ENCODE measurements at places on chromosomes 2 and 18.

- no peak for DNase-seq
Observed at GRCh38 chr2:30178618-30179434, 32.0 kb downstream of the YPEL5 start.

DNA sequence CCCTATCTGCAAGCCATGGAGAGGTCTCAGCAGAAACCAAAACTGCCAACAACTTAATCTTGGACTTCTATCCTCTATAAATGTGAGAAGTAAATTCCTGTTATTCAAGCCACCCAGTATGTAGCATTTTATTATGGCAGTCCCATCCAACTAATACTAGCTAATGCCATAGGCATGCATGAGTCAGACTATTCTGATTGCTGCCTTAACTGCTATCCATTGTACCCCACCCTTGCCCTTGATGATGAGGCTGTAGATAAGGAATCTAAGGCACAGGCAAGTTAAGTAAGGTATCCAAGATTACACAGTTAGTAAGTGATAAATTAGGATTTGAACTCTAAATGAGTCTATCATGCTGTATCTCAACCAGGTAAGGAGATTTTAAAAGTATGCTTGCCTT lies 223.0 kb downstream of the UBE2E3 start:
- no peak for DNase-seq

DNA sequence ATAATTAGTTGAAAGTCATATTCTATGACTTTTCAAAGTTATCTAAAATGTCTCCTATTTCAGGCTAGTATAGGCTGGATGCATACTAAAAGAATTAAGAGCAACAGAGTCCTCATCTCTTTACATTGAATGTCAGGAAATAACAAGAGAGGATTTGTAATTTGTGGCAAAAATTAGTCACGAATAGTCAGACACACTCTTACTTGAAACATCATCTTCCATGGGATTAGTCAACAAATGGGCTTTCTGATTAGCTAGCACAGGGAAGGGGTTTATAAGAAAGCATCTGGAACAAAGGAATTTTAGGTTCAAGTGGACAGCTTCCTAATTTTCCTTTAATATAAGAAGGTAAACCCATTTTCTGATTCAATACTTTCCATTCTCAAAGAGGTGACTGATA lies 330.3 kb upstream of the MEX3C start:
- no peak for DNase-seq

GRCh38 chr2:48601349-48601748 lies 16.3 kb upstream of the GTF2A1L start:
- DNase-seq: no peak

DNA sequence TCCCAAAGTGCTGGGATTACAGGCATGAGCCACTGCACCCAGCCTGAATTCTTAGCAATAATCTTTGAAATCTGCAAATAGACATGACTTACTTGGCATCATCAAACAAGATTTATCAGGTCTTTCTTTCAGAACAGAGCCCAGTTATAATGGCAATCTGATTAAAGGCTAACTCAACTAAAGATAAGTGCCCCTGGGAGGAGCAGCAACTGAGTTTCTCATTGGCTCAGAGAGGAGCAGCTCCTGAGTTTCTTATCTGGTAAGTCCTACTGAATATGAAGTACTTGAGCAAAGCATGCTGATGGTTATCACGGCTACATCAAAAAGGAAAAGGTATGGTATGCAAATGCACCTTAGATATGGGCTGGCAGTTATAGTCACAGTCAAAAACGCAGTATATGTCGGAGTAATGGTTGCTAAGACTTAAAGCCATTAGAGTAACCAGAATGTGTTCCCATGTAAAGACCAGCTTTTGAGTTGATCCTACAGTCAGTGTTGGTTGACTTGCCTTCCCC lies 15.0 kb upstream of the AP1S3 start:
- no peak for DNase-seq

GRCh38 chr2:134869946-134870736 lies 31.7 kb downstream of the ACMSD start:
- no peak for DNase-seq

- no peak for DNase-seq
Observed at GRCh38 chr2:62489162-62489561, 16.8 kb downstream of the TMEM17 start.

DNA sequence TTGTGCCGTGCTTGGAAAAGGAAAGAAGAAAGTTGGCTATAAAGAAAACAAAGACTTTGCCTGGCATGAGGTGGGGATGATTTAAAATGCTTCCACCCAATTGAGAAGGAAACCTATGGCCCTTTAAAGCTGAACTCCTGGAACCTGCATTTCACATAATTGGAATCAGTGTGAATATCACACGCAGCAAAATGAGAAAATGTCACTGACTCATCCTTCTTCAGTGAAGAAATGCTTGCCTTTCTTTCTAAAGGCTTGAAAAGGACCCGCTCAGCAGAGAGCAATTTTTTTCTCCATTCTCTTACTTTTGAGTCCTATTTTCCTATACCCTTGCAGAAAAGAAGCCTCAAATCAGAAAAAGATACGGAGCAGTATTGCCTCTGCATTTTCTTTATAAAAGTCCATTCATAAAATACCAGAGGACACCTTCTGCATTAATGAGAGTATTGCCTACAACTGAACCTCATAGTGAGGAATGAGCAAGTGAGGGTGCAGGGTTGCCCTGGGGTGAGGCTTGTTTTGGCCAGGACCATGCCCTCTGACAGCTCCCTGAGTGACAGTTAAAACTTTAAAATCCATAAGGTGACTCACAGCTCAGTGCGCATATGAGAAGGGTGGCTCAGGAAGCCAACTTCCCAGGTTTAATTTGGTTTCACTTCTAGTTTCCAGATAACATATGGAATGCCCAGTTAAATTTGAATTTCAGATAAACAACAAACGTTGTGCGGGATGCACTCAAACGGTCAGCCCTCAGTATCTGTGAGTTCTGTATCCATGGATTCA lies 191.9 kb upstream of the GYPC start:
- no peak for DNase-seq

- DNase-seq: no peak
Observed at GRCh38 chr2:160351956-160352355, 141.7 kb downstream of the RBMS1 start.

DNA sequence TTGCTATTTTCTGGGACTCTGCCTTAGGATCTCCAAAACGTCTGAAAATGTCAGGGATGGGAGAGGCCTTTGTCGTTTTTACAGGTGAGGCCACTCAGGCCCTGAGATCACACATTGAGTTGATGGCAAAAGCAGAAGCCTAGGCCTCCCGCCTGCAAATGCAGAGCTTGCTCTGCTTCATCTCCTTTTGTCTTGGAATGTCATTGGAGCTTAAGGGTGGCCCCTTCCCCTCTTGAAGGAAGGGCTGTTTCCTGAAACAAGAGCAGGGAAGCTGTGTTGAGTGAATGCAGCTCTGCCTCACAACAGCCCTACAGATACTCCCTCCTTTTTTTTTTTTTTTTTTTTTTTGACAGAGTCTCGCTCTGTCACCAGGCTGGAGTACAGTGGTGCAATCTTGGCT lies 123.5 kb downstream of the GLI2 start:
- DNase-seq: no peak

DNA sequence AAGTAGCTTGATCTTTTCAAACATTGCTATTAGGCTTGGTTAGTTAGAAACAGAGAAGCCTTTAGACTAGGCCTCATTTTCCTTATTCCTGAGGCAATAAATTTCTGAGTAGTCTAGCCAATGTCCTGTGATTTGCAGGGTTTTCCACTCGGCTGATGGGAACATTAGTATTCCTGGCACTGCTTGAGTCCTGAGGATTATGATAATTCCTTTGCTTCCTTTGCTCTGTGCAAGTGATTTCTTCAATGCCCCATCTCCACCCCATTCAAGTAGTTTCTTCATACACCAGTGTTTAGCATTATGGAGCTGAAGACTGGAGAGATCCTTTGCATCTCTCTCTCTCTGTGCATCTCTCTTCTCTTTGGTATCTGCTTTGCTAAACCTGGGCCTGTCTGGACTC lies 14.3 kb upstream of the SLC4A10 start:
- DNase-seq: no peak

DNA sequence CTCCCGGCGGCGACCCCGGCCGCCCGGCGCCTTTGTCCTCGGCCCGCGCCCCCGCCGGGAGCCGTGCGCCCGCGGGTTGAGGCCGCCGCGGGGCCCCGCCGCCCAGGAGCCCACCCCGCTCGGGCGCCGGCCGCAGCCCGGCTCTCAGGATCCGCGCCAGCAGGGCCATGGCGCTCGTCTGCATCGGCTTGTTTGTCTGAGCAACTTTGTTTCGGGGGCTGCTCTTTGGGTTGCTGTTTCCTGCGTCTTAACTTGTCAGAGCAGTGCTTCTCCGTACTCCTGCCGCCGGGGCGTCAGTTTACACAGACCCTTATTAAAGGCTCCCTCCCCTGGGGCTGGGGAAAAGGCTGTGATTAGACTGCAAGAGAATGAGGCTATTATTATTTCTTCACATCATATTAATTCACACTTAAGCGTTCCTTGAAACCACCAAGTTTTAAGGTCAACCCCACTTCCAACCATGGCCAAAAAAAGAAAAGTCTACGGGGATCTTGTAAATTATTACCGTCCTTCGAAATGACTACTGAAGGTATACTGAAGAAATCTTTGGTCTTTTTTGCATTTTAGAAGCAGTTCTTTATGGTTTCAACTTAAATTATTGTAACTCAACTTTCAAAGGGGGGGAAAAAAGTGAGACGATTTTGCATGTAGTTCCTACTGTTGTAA lies at the start of gene CYP27C1:
TSS of gene CYP27C1 (minus strand) at position 198 of the 666 bp plus-strand sequence. CDS start at position 169, 29 bp downstream.
- DNase-seq: no peak

DNA sequence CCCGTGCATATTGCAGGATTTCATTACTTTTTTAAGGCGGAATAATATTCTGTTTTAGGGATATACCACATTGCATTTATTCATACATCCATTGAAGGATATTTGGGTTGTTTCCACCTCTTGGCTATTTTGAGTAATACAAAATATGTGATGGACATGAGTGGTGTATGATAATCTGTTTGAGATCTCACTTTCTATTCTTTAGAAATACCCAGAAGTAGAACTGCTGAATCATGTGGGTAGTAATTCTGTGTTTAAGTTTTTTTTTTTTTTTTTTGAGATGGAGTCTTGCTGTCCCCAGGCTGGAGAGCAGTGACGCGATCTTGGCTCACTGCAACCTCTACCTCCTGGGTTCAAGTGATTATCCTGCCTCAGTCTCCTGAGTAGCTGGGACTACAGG lies 201.4 kb downstream of the NYAP2 start:
- no peak for DNase-seq

DNA sequence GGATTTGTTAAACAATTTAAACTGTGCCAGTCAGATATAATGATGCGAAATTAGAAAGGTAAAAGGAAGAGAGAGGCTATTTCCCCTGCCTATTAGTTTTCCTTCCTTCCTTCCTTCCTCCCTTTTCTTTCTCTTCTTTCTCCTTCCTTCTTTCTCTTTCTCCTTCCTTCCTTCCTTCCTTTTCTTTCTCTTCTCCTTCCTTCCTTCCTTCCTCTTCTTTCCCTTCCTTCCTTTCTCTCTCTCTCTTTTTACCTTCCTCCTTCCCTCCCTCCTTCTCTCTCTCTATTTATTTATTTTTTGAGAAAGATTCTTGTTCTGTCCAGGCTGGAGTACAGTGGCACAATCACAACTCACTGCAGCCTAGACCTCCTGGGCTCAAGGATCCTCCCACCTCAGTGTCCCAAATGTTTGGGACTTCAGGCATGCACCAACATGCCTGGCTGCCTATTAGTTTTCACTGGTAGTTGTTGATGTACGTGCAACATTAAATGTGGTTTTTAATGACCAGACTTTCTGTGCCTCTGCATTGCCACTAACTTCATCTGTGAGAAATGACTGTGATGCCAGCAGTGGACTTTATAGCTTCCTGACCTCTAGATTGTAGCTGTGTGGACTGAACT lies 48.7 kb upstream of the NFE2L2 start:
- no peak for DNase-seq
